ENCODE measurements at places on chromosomes 1 and 21.

DNA sequence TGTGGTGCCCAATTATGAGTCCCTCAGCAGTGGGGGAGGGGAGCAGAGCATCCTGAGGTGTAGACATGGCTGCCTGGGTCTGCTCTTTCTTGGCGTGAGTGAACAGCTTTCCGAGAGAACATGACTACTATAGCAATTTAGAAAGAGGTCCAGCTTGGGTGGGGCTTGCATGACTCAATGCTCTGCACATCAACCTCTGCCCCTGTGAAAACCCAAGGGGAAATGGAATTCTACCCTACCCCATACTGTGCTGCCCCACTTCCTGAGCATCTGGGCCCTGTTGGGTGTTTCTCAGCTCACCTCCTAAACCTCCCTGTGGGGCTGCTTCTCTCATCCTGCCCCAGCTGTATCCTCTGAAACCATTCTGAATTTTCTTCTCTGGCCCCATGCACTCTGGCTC lies 8.2 kb upstream of the AZIN2 start:
- DNase-seq, result no peak

DNA sequence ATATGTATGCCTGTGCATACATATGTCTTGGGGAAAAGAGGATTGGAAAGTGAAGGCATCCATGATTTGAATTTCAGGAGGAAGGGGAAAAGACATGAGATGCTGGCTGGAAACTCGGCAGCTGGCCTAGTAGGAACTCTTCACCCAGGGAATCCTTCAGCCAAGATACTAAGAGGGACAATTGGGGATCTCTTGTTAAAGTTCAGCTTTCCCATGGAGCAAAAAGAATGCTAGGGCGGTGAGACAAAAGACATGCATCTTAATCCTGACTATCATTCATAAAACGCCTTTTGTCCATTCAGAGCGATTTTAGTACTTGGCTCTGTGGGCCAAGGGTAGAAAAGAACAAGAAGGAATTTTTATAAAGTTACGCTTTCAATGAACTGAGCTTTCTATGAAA lies 20.5 kb downstream of the PDPN start:
- no peak for DNase-seq

DNA sequence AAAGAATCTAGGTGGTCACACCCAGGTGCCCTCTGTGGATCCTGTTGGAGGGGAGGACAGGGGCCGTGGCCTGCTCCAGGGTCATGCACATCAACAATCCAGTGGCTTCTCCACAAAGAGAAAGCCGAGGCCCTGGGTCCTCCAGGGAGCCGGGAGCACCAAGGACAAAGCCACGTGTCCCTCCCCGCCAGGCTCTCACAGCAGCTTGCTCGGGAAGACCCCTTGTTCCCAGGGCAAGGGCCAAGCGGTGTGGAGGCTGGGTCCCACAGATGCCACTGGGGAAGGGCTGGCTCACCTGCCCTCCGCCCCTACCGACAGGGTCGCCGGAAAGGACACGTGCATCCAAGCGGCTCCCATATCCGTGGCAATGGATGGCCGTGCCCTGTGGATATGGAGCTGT lies 192.9 kb upstream of the VAMP3 start:
- DNase-seq, result no peak

GRCh38 chr1:231776757-231777062 lies 150.1 kb downstream of the DISC1 start:
- no peak for DNase-seq

- DNase-seq, result no peak
Measured at GRCh38 chr1:28123461-28123961, 35.1 kb upstream of the EYA3 start.

- DNase-seq, result no peak
Measured at GRCh38 chr21:42829954-42830353, 49.4 kb downstream of the WDR4 start.
